ENCODE measurements at places on chromosomes 2 and 18. TPM values are rescaled to one million over a fixed set of nuclear protein-coding genes. Genes with fewer than 3 reads are reported as not detected.

The GPR155 gene
- polyA plus RNA-seq = 9.5 TPM

The VSNL1 gene
- polyA plus RNA-seq = 5.2 TPM

The SOS1 gene
- polyA plus RNA-seq = 61.8 TPM

GRCh38 chr2:68878071-68878711 lies 7.0 kb upstream of the BMP10 start:
- DNase-seq = no peak

DNA sequence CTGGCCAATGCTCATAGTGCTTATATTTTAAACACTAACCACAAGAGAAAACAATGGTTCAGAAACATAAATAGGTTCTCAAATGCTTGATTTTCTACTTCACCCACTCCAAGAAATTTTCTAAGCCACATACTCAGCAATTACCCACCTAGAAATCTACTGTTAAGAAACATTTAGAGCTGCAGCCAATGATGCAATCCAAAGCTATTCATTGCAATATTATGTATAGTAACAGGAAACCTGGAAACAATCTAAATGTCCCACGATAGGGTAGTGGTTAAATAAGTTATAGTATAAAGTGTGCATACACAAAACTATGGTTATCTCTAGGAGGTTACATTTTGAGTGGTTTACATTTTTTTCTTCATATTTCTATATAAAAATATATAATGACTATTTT lies 5.7 kb downstream of the FAM237A start:
- no peak for DNase-seq

GRCh38 chr18:32759611-32760167 lies 13.1 kb downstream of the KLHL14 start:
- DNase-seq = no peak

Data from renal cortex interstitium (tissue), 15 donors.